HCT116 (cell line): ENCODE measurements at places on chromosomes 5 and 9. TPM values are rescaled to one million over a fixed set of nuclear protein-coding genes. Genes with fewer than 3 reads are reported as not detected.
A peak's percentile ranks its signal among the peaks of the same experiment; 100 is the strongest.

DNA sequence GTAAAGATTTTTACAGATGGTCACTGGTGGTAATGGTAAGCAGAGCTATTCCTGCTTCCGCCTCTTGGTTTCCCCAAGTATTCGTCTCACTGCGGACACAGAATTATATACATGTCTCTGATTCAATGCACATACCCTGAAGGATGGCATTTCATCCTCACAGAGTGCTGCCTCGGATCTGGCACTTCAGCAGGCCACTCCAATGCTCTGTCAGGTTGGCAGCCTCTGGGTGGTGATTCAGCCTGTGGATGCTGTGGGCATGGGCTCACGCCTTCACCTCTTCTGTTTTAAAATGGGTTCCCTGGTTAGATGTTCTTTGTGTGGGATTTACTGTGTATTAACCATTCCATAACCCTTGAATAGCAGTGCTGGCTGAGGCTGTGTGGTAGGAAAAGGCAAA is 182.6 kb upstream of the ZNF608 start:
- DNase-seq = no peak

DNA sequence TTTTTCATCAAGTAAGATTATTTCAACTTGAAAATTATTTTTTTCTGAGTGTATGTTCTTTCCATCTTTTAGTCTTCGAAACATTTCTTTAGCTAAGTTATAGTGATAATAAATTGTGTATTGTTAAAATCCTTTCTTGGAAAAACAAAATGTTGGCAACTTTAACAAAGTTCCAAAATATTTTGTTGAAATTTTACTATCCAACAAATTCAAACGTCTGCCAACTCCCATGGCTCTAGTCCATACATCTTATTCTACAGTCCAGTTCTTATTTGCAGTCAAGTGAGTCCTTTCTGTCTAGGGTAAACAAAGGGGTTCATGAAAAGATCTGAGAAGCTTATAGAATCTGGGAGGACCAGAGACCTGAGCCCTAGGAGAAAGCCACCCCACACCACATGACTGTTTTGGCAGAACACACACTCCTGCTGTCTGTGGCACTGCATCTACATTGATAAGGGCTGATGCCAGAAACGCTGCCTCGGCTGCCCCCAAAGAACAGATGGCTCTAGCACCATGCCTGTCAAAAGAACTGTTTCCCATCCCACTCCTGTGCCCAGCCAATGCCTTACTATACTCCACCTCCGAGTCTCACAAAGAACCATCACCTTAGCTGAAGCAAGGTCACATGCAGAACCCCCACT is 47.5 kb downstream of the FEM1C start:
- no peak for DNase-seq

- no peak for DNase-seq
Measured at GRCh38 chr5:73822989-73823339, 197.0 kb downstream of the ARHGEF28 start.

Gene CRHBP
- total RNA-seq = not detected

DNA sequence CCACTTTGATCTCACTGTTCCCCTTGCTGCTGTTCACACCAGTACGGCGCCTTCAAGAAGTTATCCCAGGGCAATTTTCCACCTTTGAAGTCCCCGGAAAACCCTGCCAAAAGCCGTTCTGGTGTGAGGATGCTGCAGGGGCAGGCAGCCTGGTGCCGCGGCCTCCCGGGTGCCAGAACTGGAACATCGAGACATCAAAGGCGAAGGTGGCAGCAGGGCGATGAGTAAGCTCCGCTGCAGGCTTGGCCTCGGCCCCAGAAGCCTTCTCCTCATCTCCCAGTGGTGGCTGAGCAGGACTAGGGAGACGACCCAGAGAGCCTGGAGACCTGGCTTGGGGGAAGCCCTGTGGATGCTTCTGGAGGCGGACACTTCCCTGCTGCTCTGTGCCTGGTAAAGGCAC is 115.3 kb upstream of the MSX2 start:
- peak; percentile 77 for DNase-seq

- no peak for DNase-seq
Measured at GRCh38 chr9:72173080-72173479, 23.8 kb downstream of the GDA start.

DNA sequence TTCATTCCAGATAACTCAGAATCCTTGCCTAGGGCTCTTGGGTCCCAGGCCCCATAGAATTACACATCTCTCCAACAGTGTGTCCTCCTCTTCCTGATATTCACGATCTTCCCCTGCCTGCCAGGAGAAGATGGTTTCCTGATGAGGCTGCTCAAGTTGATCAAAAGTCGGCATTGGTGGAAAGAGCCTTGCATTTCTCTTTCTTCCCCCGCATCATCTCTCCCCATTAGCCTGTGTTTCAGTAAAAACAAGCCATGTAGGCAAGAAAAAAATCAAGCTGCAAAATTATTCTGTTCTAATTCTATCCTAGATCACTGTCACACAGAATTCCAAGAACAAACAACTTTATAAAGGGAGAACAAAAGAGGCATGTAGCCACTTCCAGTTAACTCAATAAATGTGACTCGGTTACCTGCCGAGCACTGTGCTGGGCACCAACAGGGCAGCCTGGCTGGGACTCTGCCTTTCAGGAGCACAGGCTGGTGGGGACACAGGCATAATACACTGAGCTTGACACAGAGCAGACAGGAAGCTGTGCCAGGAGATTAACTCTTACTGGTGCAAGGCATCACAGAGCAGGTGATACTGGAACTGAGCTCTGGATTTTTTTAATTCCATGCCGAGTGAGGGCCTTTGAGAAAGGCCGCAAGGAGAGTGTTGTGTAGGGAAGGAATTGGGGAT is 25.6 kb downstream of the TMOD1 start:
- no peak for DNase-seq

DNA sequence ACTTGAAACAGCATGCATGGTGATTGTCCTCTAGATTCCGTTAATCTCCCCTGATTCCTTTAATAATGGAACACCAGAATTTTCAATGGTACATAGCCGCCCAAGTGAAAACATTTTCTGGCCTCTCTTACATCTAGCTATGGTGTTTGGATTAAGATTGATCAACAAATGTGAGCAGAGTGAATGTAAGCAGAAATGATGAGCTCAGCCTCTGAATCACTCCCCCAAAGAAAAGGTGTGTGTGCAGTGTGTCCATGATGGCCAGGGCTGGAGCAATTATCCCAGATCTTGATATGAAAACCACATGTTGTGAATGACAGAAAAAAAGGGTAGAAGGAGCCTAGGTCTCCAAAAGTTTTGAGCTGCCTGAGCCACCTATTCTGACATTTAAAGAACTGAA is 55.3 kb downstream of the OR2K2 start:
- no peak for DNase-seq

- no peak for DNase-seq
Measured at GRCh38 chr9:89455356-89455824, 42.5 kb downstream of the SEMA4D start.

Gene TAF1L
- not detected for total RNA-seq

GRCh38 chr5:36877667-36878391 is 1.3 kb downstream of the NIPBL start:
- peak; percentile 32 for DNase-seq

DNA sequence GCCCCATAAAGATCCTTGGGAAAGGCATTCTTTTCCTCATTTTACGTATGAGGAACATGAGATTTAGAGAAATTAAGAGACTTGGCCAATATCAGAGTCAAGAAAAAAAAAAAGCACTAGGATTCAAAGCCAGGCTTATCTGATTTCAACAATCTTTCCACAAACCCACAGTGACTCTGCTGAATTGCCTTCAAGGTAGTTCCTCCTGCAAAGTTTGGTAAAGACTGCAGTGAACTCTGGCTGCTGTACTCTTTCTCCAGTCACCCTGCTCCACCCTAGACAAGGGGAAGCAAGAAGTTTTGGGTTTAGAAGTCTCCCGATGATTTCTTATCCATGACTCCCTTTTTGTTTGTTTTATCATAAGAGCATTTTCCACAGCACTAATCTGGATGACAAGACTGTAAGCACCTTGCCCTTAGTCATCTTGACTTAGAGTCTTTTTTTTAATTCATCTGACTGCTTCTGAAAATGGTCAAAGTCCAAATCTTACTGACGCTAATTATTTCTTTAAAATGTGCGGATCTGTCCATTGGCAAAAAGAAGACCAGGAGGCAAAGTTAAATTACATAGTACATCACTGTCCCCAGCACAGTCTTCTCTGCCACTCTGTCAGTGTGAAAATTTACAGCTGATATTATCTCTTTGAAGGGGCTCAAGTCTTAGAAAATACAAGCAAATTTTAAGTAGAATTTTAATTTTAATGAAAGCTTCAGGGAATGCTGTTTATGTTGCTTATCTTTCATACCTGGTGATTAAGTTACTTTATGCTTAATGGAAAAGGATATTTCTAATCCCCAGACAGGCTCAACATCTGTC is 180.1 kb downstream of the TTLL11 start:
- DNase-seq = no peak

Gene NMUR2
- not detected for total RNA-seq

GRCh38 chr9:97419309-97419867 is 7.5 kb downstream of the TDRD7 start:
- no peak for DNase-seq
